ENCODE measurements at places on chromosomes 11 and 22.

- no peak for DNase-seq
Measured at GRCh38 chr11:88655656-88656055, 318.1 kb upstream of the CTSC start.

DNA sequence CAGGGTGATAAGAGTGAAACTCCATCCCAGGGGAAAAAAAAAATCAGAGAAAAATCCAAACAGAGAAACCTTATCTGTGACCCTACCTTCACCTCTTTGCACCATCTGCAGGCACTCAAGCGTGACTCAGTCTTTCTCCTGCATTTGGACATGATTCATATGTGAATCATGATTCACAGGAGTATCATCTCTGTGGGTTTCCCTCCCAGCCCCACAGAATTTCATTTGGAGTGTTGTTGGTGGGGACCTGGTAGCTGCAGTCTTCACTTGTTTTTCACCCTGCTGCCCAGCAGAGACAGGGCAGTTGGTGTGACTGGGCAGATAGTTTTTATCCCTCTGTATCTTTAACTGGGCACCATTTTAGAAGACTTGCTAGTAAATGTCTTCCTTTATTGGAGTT is 75.7 kb downstream of the DEPDC5 start:
- DNase-seq, result peak; percentile 73

GRCh38 chr11:65637794-65638419 is at the start of gene SIPA1:
Gene SIPA1, plus strand, starts transcription at chr11:65638101. Its CDS starts 2,821 bp downstream, at chr11:65640922.
- DNase-seq, result peak; percentile 92

DNA sequence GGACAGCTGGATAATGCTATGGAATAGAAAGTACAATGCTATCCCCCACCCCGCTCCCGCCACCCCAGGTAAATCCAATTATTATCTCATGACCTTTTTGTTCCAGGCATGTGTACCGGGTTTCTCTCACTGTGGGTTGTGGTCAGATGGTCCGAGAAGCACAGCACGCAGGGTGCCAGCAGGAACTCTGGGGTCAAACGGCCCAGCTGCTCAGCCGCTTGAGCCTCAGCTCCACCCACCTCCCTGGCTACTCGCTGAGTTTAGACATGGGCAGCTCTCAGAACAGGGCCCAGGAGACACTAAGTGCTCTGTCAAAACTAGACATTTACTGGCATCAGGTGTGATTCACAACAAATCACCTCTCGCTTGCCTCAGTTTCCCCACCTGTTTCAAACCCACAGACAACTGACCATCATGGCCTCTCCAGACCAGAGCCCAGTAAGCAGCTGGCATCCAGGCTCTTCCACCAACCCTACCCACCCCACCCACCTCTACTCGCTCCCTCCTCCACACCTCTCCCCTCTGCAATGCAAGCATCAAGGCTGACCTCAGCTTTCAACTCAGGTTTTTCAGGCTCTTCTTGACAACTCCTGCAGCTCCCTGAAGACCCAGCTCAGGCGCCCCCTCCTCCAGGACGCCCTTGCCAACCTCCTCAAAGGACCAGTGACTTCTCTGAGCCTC is 13.0 kb upstream of the MFNG start:
- no peak for DNase-seq

GRCh38 chr22:37802310-37803194 is 5.2 kb upstream of the GCAT start:
- DNase-seq, result no peak

DNA sequence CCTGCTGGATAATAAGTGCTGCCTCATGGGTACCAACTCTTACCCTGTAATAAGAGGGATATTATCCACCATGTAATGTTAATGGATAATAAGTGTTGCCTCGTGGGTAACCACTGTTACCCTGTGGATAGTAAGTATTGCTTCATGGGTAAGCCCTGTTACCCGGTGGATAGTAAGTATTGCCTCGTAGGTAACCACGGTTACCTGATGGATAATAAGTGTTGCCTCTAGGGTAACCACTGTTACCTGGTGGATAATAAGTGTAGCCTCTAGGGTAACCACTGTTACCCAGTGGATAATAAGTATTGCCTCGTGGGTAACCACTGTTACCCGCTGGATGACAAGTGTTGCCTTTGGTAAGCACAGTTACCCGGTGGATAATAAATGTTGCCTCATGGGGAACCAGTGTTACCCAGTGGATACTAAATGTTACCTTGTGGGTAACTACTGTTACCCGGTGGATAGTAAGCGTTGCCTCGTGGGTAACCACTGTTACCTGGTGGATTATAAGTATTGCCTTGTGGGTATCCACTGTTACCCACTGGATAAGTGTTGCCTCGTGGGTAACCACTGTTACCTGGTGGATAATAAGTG is 18.6 kb upstream of the NXPE4 start:
- no peak for DNase-seq

DNA sequence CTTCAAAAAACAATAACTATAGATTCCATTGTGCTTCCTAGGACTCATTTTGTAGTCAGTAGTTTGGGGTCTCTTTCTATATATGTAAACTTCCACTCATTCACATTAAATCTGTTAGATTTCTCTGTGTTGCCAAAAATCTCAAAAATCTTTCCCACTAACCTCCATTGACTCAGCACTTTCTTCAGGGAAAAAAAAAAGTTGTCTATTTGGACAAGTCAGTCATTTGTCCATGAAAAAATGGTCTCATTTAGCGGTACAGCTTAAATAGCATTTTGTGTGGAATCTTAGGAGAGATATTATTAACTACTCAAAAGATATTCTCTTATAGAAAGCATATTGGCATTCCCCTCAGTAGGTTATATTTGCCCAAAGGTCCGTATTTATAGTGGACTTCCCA is 81.9 kb downstream of the PPP2R1B start:
- DNase-seq, result no peak

All from activated CD8-positive, alpha-beta memory T cell treated with anti-CD3 and anti-CD28 coated beads, Interleukin-2, amount 50 U/mL, for 48 hours (primary cell).